ENCODE measurements at places on chromosomes 4 and X.

GRCh38 chrX:94089149-94089548 lies 415.1 kb downstream of the FAM133A start:
- no peak for DNase-seq

DNA sequence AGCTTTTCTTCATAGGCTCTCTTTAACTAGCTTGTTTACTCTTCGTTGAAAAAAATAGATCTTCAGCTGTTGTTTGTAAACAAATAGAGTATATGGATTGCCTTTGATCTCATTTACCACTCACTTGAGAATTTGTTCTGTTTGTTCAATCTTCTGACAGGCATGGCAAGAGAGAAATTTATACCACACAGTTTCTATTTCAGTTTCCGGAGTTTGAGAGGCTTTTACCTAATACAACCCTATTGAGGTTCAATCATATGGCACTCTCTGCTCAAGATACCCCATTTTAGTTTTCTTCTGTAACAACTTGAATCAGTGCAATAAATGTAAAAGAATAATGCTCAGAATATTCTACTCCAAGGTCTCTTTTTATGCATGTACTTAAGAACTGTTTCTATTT lies 148.0 kb downstream of the EMCN start:
- no peak for DNase-seq

DNA sequence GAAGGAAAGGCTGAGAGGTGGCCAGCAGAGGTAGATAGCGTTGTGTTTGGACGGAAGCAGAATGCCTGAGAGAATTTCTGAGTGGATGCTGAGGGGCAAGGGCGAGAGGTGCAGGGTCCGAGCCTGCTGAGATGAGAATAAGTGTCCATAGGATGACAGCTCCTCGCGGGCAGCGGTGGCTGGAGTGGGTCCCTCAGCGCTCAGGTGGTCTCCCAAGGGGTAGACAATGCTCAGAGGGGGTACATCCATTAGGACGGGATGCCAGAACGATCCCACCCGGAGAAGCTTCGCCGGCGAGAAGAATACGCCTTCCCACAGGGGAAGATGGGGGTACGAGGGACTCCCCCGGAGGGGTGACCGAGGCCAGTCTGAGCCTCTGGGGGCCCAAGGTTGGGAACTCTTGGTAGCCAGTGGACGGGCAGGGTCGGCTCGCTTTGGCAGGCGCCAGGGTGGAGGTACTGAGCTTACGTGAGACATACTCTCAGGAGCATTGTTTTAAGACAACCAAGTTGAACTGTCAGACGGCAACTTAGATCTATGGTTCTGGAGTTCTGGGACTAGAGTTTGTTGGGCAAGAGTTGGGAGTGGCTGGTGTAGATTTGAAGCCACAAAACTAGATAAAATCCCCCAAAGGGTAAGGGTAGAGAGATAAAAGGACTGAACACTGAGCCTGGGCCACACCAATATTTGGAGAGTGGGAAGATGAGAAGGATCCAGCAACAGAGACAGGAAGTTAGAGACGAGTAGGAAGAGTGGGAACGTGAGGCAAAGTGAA lies 15.8 kb downstream of the BRCC3 start:
- DNase-seq = no peak

DNA sequence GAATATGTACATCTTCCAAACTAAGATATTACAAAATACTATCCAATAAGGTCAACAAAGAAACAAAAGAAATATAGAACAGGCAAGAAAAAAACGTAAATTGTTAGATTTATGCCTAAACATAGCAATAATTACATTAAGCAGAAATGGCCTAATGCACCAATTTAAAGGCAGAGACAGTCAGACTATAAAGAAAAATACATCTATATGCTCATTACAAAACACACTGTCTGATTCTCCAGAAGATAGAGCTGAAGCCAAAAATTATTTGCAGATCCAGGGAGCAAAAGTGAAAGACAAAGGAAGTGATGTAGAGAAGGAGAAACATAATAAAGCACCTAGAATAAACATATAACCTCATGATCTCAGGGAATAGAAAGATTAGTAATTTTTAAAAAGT lies 246.9 kb downstream of the PAPSS1 start:
- no peak for DNase-seq

DNA sequence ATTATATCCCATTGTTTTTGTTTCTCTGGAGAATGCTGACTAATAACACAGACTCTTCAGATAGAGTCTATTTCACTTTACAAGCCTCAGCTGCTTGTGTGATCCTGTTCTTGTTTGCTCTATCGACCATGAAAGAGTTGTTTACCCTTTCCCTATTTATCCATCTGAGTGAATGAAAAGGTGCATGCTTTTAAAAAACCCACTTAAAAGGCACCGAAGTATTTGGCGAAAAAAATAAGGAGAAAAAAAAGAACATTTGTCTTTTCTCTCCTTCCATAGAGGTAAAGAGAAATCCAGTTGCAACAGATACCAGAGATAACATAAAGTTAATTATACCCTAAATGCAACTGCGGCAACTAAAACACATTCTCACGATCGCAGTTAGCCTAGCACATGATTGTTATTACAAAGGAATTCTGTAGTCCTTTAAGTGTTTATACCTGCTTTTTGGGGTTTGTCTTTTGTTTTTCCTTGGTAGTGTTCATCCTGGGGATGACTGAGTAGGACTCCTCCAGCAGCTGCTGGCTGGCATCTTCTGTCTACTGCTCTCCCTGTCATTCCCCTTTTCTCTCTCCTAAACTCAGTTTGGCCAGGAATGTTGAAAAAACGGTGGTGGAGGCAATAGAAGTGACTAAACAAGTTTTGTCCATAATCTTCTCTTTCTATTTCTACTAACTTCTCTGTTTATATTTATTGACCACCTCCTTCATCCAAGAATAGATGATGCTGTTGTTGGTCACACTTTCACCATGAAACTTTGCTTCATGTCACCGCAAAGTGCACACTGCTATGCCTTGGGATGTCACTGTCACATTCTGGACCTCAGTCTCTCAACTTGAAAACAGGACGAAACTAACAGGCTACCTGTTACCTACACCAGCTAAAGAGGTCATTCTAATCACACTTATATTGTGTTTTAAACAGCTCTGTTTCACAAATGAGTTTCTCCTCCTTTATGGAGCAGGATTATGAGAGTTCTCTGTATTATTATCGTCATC lies 41.9 kb upstream of the FRAS1 start:
- DNase-seq = no peak

DNA sequence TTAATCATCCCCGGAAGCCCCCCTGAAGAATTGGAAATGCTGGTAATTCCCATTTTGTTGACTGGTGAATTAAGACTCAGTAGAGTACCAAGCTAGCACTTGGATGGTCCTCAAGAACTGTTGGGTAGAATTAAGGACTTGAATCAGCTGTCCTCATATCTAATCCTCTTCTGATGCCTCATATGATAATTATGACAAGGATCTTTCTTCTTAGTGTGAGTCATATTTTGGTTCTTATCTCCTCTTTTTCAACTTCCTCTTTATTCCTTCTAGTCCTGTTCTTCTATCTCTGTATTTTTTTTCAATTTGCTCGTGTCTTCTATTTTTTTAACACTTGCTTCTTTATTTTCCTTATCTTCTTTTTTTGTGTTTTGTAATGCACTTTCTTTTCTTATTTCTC lies 206.3 kb upstream of the ANXA3 start:
- DNase-seq = no peak

DNA sequence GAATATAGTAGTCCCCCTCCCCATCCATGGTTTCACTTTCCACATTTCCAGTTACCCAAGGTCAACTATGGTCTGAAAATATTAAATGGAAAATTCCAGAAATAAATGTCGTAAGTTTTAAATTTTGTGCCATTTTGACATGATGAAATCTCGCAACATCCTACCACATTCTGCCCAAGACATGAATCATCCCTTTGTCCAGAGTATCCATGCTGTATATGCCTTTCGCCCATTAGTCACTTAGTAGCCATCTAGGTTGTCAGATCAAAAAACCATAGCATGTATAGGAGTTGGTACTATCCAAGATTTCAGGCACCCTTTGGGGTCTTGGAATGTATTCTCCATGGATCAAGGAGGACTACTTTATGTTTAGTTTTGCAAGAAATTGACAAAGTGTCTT lies 8.3 kb downstream of the PRRG1 start:
- DNase-seq = peak; percentile 11

DNA sequence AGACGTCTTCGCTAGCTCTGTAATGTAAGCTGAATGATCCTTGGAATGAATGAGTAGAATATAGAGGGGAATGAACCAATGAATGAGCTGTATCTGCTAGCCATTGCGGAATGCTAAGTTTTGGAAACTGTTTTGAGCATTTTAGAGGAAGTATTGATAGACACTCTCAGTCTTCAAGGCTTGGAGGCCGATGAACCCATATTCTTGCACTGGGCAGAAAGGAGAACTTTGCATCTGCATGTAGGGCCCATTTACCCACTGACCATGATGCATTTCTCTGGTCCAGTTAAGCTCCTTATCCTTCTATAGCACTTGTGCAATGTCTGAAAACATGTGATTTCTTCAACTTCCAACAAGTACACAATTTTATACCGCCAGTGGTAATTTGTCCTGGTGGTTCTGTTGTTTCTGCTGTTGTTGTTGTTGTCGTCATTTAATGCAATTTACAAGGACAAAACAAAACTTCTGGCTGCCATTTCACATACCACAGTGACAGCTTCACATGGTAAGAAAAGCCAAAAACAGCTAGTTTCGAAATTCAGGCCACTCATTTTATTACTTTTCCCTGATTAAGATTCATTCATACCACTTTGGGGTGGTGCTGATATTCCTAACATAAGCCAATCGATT lies 85.0 kb upstream of the MTM1 start:
- no peak for DNase-seq

DNA sequence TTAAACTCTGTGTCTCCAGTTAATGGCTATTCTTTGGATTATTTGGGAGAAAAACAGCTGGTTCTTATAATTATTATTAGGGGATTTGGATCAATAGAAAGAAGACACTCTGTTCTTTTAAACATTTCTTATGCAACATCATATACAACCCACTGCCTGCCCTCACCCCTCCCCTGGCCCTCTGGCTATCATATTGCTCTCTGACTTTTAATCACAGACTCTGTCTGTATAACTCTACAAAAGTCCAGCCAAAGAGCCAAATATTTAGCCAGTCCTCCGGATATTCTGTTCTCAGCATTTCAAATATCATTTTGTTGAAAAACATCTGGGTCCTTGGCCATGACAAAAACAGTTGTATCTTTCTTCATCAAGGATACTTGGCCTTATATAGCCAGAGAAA lies 19.0 kb upstream of the PACRGL start:
- DNase-seq = no peak

DNA sequence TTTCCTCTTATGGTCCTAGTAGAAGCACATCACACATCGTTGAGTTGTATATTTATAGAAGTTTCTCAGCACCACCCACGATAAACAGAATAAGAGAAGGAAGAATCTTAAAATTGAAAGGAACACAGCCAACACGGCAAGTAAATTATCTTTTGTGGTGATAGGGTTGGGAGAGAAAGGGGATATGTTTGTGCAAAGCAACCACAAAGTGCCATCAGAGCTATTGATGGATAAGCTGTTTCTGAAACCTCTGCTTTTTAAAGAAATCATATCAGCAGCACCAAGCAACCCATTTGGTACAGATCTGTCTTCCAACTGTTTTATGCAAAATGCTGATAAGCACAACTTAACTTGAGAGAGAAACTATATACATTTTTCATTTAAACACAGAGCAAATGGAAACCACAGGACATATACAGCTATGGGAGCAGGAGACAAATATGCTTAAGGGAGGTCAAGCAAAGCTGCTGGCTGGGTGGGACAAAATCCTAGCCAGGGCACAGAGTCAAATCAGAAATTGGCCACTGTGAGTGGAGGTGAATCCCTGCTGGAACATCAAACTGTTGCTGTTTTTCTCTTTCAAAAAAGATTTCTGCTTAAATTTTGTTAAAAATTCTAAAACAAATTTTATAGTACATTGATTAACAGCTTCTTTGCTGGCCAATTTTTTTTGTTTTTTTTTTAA lies 194.0 kb upstream of the HHIP start:
- no peak for DNase-seq

DNA sequence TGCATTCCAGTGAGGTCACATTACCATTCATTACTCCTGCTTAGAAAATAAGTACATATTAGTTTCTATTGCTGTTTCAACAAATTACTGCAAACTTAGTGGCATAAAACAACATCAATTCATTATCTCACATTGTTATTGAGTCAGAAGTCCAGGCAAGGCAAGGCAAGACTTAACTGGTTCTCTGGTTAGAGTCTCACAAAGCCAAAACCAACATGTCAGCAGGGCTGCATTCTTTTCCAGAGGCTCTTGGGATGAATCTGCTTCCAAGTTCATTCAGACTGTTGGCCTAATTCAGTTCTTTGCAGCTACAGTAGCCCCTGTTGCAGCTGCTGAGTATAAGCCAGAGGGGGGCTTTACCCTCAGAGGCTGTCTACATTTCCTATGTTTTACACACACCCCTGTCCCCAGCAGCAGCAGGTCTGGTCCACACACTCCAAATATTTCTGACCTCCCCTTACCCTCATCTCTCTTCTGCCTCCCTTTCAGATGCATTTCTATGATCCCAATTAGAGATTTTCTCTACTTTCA lies 892.1 kb upstream of the EPHA5 start:
- peak; percentile 48 for DNase-seq

DNA sequence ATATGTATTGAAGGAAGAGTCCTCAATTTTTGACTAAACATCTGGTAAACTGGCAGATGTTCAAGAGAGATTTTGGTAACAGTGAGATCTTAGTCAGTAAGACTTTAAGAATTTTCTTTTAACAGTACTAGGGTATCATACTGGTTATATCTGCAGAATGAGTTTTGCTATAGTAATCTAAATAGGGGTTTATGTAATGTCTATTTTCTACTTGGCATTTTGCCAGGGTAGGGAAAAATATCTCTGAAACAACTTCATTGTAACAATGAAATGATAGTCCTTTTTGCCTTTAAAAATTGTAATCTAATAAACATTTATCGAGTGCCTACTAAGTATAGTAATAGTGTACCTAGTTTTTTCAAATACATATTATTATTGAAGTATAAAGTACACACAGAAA lies 32.1 kb downstream of the XK start:
- no peak for DNase-seq

- no peak for DNase-seq
Measured at GRCh38 chrX:10048707-10049106, 81.5 kb downstream of the CLDN34 start.

- no peak for DNase-seq
Measured at GRCh38 chrX:136121788-136122187, 25.5 kb upstream of the FHL1 start.

DNA sequence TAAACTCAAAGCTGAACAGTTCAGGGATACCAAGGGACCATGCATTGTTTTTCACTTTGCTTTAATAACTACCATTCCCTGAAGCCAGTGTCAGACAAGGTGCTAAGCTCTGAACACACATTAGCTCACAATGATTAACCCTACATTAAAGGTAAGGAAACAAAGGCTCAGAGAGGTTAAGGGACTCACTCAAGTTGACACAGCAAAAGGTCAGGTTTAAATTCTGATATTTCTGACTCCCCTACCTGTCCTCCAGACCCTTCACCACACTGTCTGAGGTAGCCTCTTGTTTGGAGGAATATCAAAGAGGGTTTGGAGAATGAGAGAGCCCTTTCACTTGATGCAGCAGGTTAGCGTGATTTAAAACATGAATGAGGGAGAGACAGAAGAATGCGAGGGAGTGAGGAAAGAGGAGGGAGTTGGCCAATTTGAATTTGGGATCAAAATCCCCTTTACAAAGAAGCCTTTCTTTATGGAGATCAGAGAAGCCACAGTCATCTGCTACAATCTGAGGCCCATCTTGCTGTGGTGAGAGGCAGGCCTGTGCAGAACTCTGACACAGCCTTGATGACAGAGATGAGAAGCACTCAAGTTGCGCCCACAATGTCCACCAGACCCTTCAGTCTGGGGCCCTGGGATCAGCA lies 103.5 kb downstream of the FHDC1 start:
- DNase-seq = no peak

All from M059J (cell line).